ENCODE measurements at places on chromosomes 5 and 9. TPM values are rescaled to one million over a fixed set of nuclear protein-coding genes. Genes with fewer than 3 reads are reported as not detected.

The LCN9 gene
- polyA plus RNA-seq = not detected

The TAF11L10 gene
- not detected for polyA plus RNA-seq

- H3K4me1 ChIP-seq = no peaks in the 10 kb centered on the region
- H3K27me3 ChIP-seq = no peaks in the 10 kb centered on the region
- no peaks in the 10 kb centered on the region for H3K36me3 ChIP-seq
- H3K4me3 ChIP-seq = no peak overlapping the region
- DNase-seq = no peak
- H3K27ac ChIP-seq = no peak overlapping the region
Measured at GRCh38 chr9:2526071-2526828, 95.3 kb upstream of the VLDLR start.

DNA sequence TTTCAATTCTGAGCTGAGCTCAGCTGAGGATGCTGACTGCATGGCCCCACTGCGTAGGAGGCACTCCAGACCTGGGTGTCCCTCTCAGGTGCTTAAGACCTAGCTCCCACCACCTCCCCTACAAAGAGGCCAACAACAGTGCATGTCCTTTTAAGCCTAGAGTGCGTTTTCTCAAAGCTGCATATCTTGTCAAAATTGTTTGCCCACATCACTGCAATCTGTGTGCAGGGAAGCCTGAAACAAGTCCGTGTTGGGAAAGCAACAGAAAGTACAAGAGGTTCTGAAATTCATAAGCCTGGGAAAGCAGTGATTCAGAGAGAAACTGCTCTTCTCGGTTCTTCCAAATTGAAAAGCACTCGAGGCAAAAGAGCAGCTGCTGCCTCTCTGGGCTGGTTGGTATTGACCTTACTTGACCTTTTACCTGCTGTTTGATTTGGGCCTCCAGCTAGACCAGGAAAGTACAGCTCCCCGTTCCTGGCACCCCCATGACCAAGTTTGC, 238.4 kb downstream of the NR2F1-AS1 start:
- no peak overlapping the region for H3K27ac ChIP-seq
- H3K36me3 ChIP-seq = no peaks in the 10 kb centered on the region
- no peaks in the 10 kb centered on the region for H3K4me1 ChIP-seq
- DNase-seq = no peak
- no peaks in the 10 kb centered on the region for H3K27me3 ChIP-seq
- no peak overlapping the region for H3K4me3 ChIP-seq

DNA sequence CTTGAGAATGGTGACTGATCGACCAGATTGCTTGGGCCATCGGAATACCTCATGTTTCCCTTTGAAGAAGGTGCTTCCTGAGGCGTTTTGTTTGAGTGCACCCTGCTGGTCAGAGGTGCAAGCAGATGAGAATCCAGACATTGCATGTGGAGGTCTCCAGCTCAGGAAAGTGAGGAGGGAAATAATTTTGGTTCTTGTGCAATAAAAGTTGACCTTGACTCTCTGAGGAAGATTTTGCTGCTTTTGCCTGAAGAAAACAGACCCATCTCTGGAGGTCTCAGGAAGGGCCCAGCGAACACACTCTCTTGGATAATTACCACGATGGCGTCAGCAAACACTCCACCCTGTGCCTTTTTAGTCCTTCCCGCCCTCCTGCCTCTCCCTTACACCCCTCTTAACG, 69.7 kb downstream of the GRAMD2B start:
- H3K4me1 ChIP-seq = no peaks in the 10 kb centered on the region
- H3K4me3 ChIP-seq = no peak overlapping the region
- no peaks in the 10 kb centered on the region for H3K27me3 ChIP-seq
- no peak overlapping the region for H3K27ac ChIP-seq
- peaks cover 15% of the 10 kb centered on the region for H3K36me3 ChIP-seq
- peak; percentile 46 for DNase-seq

DNA sequence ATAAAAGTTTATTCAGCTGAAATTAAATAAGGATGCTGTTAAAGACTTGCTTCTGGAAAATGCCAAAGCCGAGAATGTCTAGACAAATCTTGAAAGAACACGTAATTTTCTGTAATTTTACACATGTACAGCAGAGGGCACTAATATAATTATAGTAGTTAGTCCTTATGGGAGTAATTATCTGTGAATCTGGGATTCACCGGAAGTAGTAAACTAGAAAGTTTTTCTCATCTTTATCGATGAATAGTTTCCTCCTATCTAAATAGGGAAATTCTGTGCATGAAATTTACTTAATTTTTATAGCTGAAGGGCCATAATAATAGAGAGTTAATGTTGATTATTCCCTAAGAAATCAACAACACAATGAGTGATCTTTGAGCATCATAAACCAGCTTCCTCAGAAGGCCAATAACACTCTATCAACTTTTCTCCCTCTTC, 18.4 kb upstream of the CNTLN start:
- H3K4me1 ChIP-seq = no peaks in the 10 kb centered on the region
- no peak overlapping the region for H3K4me3 ChIP-seq
- no peaks in the 10 kb centered on the region for H3K27me3 ChIP-seq
- no peaks in the 10 kb centered on the region for H3K36me3 ChIP-seq
- DNase-seq = peak; percentile 23
- no peak overlapping the region for H3K27ac ChIP-seq

GRCh38 chr5:6202149-6202967, 176.0 kb downstream of the MED10 start:
- H3K27me3 ChIP-seq = peaks cover 3% of the 10 kb centered on the region
- H3K4me1 ChIP-seq = no peaks in the 10 kb centered on the region
- DNase-seq = no peak

The GARIN3 gene
- polyA plus RNA-seq = not detected

DNA sequence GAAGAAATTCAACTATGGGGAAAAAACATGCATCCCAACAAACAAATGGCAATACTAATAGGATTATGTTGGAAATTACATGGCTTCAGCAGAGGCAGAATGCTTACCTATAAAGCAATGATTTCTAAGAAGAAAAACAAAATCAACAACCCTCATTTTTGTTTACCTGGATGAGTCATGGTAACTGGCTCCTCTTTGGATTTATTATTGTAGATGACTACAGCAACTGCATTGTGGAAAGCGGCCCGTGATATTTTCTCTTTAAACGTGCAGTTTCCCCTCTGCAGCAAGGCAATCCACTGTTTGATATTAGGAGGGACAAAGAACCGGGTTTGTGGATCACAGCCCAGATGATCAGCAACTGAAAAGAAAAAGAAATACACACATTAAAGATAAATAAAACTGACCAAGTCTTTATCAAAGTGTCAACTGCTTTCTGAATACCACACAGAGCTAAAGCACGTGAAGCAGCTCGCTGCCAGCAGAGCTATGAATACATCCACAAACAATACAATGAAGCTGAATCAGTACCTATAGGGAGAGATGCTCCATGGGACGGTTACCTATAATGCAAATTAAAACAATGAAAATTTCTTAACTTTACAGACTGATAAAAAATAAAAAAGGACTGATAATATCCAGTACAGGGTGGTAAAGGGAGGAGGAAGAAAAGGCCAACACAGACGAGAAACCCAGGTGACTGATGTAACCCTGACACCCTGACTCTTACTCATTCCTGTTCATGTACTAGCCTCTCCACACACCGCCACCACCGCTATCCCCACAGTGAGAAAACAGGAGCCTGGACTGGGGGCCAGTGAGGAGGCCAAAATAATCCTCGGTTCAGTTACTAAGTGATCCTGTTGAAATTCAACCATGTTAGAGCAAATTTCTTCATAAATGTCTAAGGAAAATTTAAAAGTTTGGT, 31.0 kb downstream of the RNF130 start:
- H3K4me1 ChIP-seq = no peaks in the 10 kb centered on the region
- H3K27ac ChIP-seq = no peak overlapping the region
- no peak overlapping the region for H3K4me3 ChIP-seq

GRCh38 chr5:65961633-65962032, 35.3 kb downstream of the ERBIN start:
- no peak overlapping the region for H3K4me3 ChIP-seq
- peaks cover 3% of the 10 kb centered on the region for H3K36me3 ChIP-seq
- H3K27me3 ChIP-seq = no peaks in the 10 kb centered on the region

The IL9 gene
- polyA plus RNA-seq = not detected

DNA sequence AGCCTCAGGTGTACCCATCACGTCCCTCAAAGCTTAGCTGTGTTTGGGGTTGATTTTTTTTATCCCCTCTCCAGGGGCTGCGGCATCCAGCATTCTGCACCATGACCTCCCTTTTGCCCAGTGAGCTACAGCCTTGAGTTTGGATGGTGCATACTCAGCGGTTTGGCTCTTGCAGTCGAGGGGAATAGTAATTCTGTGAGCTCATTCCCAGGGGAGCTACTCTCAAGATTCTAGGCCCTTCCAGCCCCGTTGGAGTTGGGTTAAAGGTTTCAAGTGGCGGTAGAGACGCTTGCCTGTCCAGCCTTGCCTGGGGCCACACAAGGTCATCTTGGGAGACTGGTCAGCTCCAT, 102.2 kb upstream of the SPRY4 start:
- peaks cover 2% of the 10 kb centered on the region for H3K4me1 ChIP-seq
- no peak overlapping the region for H3K4me3 ChIP-seq
- H3K36me3 ChIP-seq = no peaks in the 10 kb centered on the region
- DNase-seq = no peak
- peak overlapping the region; percentile 35 for H3K27ac ChIP-seq
- no peaks in the 10 kb centered on the region for H3K27me3 ChIP-seq

DNA sequence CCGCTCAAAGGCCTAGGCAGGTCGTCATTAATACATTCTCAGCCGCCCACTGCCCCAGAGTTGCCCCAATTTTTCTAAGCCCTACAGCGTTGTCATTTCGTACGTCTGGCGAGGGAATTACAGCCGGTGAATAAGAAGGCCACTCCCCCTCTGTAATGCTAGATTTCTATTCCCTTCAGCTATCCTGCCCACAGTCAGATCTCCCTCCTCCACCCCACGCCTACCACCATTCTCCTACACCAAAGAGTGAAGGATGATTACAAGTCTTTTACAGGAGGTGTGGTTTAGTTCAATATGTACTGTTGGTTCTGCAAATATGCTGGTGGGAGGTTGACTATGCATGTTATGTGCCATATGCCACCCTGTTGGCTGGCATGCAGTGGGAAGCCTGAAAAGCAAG, 83.7 kb upstream of the SMIM15 start:
- H3K4me1 ChIP-seq = no peaks in the 10 kb centered on the region
- H3K27ac ChIP-seq = no peak overlapping the region
- no peaks in the 10 kb centered on the region for H3K27me3 ChIP-seq
- peak; percentile 43 for DNase-seq
- H3K36me3 ChIP-seq = no peaks in the 10 kb centered on the region

The PCDHGB4 gene
- polyA plus RNA-seq = 0.75 TPM

- H3K27ac ChIP-seq = no peak overlapping the region
- DNase-seq = no peak
- H3K27me3 ChIP-seq = no peaks in the 10 kb centered on the region
- H3K36me3 ChIP-seq = no peaks in the 10 kb centered on the region
- no peaks in the 10 kb centered on the region for H3K4me1 ChIP-seq
Measured at GRCh38 chr5:87886164-87886563, 382.5 kb downstream of the TMEM161B start.

GRCh38 chr5:76177978-76178377, 94.8 kb downstream of the SV2C start:
- no peaks in the 10 kb centered on the region for H3K4me1 ChIP-seq
- no peaks in the 10 kb centered on the region for H3K36me3 ChIP-seq
- no peak overlapping the region for H3K27ac ChIP-seq
- no peak overlapping the region for H3K4me3 ChIP-seq
